ENCODE measurements at places on chromosomes 1 and 21. TPM values are rescaled to one million over a fixed set of nuclear protein-coding genes. Genes with fewer than 3 reads are reported as not detected.

GRCh38 chr1:64337926-64338325, 132.0 kb upstream of the CACHD1 start:
- no peak overlapping the region for H3K27ac ChIP-seq
- no peak overlapping the region for H3K4me3 ChIP-seq
- no peak for DNase-seq
- no peaks in the 10 kb centered on the region for H3K36me3 ChIP-seq

GRCh38 chr1:38297842-38298241, 251.2 kb upstream of the POU3F1 start:
- no peaks in the 10 kb centered on the region for H3K4me1 ChIP-seq
- H3K27ac ChIP-seq, result no peak overlapping the region
- H3K36me3 ChIP-seq, result no peaks in the 10 kb centered on the region
- H3K27me3 ChIP-seq, result peaks cover 90% of the 10 kb centered on the region
- no peak for DNase-seq

- H3K27ac ChIP-seq, result no peak overlapping the region
- H3K4me3 ChIP-seq, result no peak overlapping the region
- no peaks in the 10 kb centered on the region for H3K36me3 ChIP-seq
- peaks cover 22% of the 10 kb centered on the region for H3K4me1 ChIP-seq
Observed at GRCh38 chr21:16571594-16571993, 841.8 kb downstream of the USP25 start.

- H3K4me3 ChIP-seq, result no peak overlapping the region
- DNase-seq, result no peak
- peaks cover 31% of the 10 kb centered on the region for H3K36me3 ChIP-seq
- no peak overlapping the region for H3K27ac ChIP-seq
- peaks cover 8% of the 10 kb centered on the region for H3K4me1 ChIP-seq
Observed at GRCh38 chr1:20753589-20753988, 21.1 kb upstream of the SH2D5 start.

Gene EPHA10
- 7.8 TPM for total RNA-seq

Gene SDCCAG8
- total RNA-seq, result 67.3 TPM

Measured in Calu3 (cell line).